ENCODE measurements at places on chromosomes 16 and 17.
A peak's percentile ranks its signal among the peaks of the same experiment; 100 is the strongest.

DNA sequence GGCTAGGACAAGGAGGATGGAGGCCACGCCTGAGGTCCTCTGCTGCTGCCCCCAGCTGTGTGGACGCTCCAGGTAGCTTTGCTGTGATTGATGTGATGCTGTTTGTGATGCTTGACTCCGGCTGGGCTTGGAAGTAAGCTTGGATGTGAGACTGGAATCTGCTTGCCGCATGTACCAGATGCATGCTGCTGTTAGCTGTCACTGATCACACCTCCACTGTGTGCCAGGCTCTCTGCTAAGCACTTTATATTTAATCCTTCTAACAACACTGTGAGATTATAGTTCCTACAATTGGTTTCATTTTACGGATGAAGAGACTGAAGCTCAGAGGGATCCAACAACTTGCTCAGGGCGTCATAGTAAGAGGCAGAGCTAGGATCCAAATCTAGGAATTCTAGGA is 23.5 kb downstream of the SNX29 start:
- DNase-seq, result no peak

DNA sequence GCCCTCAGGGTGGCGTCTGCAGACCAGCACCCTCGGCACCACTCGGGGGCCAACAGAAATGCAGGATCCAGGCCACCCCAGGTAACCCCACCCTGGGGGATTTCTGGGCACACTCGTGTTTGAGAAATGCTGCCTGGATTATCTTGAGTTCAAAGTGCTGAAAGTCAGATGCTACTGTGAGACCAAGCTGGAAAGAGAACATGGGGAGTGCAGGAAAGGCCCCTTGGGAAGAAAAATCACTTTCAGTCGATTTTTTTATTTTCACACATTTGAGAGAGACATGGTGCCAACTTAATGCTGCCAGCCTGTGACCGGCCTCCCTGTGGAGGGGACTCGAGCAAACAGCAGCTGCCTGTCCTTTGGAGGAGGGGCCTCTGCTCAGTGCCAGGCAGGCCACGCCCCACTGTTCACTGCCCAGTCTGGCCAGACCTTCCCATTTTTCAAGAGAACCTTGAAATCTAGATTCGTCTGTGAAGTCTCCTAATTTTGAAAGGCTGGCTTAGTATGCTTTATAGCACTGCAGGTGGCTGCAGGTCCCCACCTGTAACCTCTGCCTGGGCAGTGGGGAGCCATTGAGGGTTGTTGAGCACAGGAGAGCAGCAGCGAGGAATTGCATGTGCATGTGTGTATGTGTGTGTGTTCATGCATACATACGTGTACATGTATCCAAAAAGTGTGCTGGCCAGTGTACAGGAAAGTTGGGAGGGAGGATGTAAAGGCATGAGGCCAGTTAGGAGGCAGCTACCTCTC is 70.7 kb upstream of the PLCG2 start:
- DNase-seq, result no peak

DNA sequence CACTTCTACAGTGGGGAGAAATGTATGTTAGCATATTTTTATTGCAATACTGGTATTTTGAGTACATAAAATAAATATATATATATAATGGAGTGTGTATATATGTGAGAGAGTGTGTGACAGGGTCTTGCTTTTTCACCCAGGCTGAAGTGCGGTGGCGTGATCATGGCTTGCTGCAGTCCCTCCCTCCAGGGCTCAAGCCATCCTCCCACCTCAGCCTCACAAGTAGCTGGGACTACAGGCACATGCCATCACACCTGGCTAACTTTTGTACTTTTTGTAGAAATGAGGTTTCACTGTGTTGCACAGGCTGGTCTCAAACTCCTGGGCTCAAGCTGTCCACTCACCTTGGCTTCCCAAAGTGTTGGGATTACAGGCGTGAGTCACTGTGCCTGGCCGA is 4.1 kb downstream of the CYLD start:
- DNase-seq, result no peak

DNA sequence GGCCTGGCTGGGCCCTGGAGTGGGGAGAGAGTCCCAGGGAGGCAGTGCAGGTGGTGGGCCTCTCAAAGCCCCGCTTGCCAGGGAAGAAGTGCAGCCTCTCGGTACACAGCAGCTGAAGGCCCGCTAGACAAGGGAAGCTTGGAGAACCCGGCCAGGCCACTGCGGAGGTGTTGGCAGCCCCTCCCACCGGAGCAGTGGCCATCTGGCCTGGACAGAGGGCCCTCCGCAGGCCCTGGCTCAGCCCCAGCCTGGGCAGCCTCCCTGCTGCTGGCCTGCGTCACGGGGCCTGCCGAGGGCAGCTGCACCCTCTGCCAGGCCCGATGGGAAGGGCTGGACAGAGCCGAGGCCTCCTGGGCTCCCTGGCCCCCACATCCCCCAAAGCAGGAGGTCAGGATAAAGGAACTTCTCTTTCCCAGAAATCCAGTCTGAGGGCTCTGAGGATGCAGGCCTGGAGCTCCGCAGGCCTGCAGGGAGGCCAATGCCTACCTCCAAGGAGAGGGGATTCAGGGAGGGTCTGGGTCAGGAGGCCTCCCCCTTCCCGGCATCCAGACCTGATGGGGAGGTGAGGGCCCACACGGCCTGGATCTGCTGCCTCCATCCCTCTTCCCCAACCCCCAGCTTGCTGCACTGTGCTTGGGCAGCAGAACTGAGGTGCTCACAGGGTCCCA is 4.3 kb downstream of the SPPL2C start:
- DNase-seq, result no peak

GRCh38 chr16:68105611-68106010 is 20.4 kb downstream of the NFATC3 start:
- DNase-seq, result no peak

DNA sequence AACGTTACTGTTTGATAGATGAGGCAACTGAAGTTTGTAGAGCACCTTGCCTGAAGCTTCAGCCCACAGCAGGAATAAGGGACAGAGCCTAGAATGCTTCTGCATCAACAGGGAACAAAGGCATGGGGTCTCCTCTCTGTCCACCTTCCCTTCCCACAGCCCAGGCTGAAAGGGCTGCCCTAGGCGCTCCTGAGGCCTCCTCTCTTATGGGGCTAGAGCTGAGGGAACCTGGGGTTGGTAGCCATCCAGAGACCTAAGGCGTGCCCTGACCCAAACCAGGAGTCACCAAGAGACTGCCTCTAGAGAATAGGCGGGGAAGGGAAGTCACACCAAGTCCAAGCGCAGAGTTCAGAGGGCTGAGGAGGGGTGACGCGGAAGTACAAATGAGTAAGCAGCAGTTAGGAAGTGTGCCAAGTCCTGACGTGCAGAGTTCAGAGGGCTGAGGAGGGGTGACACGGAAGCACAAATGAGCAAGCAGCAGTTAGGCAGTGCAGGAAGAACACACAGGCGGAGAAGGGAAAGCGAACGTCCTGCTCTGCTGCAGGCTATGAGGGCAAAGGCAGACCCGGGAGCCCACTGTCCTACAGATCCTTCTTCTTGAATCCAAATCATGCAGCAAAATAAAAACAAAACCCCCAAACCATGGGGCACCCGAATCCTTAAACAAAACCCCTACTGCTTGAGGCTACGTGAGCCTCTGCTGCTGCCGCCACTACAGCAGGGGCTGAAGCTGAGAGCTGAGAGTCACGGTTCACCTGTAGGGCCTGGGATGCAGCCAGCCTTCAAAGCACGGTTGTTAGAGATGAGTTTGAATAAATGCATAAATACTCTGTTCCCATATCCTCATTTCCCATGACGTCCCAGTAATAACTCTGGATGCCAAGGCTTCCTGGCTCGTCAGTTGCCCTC is 2.7 kb upstream of the SPG7 start:
- peak; percentile 78 for DNase-seq

DNA sequence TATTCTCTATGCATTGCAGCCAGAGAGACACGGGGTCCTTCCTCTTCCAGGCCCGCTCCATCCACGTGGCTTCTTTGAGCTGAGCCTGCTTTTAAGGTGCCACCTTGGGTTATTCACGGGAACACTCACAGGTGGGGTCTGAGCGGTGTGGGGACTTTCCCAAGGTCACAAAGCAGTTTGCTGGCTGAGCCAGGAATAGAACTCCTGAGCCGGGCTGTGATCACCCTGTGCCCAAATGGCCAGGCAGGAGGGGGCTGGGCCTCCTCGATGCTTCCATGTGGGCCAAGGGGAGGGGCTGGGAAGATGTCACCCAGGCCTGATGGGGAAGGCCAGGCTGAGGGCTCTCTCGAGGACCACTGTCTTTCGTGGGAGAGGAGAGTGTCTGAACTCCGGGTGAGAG is 13.0 kb upstream of the GSE1 start:
- DNase-seq, result no peak

DNA sequence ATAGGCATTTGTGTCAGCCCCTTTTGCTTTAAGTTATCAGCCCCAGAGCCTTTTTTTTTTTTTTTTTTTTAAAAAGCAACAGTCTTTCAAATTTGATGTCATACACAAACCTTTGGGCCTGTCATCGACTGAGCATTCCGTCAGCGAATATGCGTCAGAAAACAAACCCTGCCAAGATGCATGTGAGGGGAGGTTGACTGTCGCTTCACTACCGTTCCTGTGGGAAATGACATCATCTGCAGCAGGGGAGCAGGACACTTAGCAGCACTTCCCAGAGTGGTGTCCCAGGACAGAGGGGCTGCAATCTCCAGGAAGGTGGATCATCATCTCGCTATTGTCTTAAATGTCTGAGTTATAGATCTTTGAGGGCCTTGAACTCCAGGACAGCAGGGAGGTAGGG is 358.3 kb downstream of the SNX29 start:
- no peak for DNase-seq

DNA sequence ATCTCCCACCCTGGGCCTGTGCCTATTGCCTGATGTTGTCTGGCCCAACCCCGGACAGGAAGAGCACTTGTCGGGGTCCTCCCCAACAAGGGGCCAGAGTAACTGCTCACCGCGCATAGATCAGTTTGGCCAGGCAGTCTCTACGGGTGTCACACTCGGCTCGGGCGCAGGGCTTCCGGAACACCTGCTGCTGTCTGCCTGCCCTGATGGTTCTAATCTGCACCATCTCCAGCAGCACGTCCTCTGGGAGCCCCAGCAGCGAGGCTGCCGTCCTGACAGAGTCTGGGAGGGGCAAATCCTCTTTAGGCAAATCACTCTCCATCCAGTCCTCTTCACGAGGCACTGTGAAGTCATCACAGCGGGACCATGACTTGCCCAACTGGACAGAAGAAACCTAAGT is 24.0 kb downstream of the MYO19 start:
- DNase-seq, result no peak

DNA sequence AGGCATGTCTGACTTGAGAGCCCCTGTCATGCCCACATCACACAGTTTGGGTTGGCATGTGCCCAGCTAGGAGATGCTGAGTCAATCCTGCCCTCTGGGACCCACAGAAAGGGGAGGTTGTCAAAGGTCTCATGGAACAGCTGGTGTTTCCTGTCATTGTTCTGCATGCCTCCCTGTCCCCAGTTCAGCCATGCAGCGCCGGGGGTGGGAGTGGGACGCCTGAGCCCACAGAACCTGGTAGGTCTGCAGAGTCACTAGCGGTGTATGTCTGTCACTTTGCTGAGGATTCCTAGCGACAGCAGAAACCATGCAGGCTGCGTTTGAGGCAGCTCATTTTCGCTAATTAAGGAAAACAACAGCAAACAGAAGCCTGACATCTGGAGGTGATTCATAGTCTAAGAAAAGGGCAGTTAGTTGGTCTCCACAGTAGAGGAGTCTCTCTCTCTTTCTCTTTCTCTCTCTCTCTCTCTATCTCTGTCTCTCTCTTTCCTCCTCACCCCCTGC is 19.6 kb upstream of the CCL1 start:
- DNase-seq, result no peak

GRCh38 chr16:23947838-23948237 is 112.1 kb downstream of the PRKCB start:
- no peak for DNase-seq

DNA sequence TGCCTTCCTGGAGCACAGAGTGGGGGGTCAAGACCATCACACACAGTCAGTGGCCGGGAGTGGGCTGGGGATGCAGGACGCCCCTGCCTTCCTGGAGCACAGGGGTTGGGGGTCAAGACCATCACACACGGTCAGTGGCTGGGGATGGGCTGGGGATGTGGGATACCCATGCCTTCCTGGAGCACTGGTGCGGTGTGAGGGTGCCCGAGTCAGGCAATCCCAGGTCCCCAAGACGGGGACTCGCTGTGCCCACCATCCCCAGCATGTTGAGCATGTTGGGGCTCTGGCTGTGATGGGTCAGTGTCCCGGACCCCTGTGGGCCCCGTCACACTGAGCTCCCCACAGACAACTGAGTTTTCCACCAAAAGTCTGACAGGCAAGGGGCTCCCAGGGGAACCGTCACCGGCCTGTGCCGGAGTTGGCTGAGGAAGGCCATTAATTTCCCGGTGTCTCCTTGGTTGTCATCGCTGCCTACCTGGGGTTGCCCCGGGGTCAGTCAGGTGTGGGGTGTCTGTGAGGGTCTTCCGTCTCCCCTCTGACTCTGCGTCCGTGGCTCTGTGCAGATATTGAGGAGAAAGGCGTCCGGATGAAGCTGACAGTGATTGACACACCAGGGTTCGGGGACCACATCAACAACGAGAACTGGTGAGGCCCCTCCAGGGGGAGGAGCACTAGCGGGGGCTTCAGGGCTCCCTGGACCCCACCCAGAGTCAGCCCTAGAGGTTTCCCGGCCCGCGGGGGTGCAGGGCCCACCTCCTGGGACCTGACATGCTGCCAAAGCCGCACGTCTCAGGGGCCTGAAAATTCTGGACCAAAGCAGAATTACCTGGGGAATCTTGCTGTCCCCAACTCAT is 347.1 kb downstream of the SEC14L1 start:
- DNase-seq, result no peak

DNA sequence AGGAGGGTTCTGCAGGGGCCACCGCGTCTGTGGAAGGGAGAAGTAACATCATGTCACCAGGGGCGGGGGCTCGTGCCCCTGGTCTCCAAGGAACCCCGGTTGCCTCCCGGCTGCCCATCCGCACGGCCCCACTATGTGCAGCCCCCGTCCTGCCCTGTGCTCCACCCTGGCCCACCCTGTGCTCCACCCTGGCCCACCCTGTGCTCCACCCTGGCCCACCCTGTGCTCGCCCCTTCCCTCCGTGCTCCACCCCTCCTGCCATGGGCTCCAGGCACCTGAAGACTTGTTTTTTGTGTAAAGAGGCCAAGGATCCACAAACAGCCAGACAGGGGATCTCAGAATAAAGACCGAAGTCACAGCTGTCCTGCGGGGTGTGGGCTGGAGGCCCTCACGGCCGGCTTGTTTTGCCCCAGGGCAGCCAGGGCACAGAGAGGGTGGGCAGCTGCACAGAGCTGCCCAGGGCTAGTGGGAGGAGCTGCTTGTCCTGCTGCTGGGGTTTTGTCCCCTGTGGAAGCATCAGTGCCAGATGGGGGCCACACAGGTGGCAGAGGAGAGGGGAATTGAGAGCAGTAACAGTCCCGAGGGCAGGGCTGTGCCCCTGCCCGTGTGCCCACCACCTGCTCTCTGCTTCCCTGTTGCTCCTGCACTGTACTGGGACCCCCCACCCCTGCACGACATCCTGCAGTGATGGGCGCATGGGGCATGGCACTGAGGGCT is 147.0 kb upstream of the CIBAR2 start:
- DNase-seq, result no peak

GRCh38 chr16:55102077-55102476 is 171.4 kb downstream of the IRX5 start:
- DNase-seq, result no peak

Data from skeletal muscle cell (primary cell).